NCI-H146 (cell line): ENCODE measurements at places on chromosomes 5 and 9.

DNA sequence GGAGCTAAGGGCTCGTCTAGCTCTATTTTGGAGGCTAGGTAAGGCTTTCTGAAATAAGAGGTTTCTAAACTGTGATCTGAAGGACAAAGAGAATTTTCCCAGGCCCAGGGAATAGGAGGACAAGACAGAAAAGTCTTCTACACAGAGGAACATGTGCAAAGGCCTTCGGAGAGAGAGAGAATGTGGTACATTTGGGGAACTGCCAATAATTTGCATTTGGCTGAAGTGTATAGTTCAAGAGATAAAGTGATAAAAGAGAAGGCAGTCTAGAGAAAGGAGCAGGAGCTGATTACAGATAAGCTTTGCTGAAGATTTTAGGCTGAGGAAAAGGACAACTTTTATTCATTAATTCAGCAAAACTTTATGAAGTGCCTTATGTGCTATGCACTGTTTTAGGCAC lies 214.4 kb upstream of the ELL2 start:
- DNase-seq, result no peak

DNA sequence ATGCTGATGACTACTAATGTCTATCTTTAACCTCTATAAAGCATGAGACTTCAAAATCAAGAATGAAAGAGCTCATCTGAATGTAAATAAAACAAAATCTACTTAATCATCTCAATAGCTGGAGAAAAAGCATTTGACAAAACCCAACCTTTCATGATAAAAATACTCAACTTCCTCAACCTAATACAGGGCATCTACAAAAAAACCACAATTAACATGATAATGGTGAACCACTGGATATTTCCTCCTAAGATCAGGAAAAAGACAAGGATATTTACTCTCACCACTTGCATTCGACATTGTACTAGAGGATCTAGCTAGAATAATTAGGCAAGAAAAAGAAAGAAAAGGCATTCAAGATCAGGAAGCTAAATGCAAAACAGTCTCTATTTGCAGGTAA lies 49.3 kb downstream of the FAM169A start:
- DNase-seq, result no peak

DNA sequence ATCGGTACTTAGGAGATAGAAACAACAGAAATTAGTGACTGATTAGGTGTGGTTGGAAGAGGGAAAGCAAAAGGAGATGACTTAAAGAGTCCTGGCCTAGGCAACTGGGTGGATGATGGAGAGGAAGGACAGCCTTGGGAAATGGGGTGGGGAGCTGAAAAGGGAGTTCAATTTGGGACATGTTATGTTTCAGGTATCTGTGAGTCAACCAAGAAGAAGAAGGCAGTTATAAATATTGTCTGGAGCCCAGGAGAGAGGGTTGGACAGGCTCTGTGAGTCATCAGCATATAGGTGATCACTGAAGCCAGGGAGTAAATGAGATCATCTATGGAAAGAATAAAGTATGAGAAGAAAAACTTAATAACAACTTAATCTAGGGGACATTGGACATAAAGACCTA lies 357.7 kb downstream of the NPR3 start:
- no peak for DNase-seq

DNA sequence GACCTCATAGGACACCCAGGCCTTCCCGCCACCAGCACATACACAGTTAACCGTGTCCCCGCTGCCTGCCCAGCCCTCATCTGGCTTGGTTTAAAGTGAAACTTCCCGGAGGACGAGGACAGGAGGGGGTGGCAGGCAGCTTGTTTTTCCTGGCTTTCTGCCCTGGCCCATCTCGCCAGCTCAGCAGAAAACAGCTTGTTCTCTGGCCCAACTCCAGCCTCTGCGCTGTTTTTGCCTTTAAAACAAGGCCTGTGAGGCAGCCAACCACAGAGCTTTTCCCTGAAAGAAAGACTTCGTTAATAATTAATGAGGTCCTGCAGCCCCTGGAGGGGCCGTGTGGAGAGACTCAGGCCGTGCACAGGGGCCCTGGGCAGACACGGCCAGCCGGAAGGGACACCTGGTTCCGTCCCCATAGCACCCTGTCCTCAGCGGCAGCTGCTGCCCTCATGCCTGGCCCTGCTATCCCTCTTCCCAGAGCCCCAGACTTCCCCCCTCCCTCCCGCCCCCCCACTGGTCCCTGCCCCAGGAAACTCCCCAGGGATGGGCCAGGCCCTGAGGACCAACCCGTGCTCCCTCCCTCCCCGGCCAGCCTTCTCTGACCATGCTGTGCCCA lies 108.7 kb downstream of the RXRA start:
- DNase-seq, result no peak

GRCh38 chr9:101513351-101513750 lies 20.3 kb upstream of the RNF20 start:
- no peak for DNase-seq

DNA sequence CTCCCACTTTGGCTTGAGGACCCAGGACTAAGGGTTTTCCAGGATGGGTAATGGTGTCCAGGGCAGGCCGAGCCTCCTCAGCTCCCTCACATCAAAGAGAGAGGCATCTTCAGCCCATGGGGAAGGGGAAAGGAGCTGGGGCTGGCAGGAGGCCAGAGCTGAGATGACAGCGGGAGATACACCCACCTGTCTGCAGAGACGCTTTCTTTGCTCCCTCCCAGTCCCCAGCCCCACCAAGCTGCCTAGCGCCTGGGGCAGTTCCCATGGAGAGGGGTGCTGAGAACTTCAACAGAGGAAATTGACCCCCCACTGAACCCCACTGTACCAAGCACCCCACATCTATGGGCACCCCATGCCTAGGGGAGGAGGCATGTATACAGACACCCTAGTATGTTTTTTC lies 10.6 kb downstream of the PCDH1 start:
- DNase-seq, result no peak

GRCh38 chr9:113350107-113350661 lies 843 bp downstream of the BSPRY start:
- DNase-seq, result peak; percentile 19

DNA sequence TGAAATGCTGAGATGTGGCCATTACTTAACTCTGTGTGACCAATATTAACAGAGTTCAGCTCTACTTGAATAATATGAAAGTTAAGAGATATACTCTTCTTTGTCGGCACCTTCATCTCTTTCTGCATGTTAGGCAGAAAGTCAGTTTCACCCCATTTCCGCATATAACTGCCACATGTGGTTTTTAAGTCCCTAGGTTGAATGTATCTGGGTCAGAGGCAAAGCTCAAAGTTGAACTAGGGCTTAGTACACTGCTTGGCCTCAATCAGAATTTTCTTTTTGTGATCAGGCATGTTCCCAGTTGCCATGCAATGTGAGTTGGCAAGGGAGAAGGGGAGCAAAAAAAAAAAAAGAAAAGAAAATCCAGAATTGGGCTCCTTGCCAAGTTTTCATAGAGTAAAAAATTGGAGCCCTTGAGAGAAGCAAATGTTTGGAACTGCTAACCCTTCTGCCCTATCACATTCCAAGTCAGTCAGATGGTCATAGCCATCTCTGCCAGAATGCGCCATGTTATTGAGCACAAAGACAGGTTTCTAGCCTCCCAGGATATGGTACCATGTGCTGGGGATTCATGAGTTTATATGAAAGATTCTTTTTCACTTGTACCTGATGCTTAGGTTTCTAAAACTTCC lies 251.2 kb upstream of the RORB start:
- DNase-seq, result no peak

- DNase-seq, result no peak
Observed at GRCh38 chr9:135105938-135106491, 18.5 kb downstream of the OLFM1 start.

DNA sequence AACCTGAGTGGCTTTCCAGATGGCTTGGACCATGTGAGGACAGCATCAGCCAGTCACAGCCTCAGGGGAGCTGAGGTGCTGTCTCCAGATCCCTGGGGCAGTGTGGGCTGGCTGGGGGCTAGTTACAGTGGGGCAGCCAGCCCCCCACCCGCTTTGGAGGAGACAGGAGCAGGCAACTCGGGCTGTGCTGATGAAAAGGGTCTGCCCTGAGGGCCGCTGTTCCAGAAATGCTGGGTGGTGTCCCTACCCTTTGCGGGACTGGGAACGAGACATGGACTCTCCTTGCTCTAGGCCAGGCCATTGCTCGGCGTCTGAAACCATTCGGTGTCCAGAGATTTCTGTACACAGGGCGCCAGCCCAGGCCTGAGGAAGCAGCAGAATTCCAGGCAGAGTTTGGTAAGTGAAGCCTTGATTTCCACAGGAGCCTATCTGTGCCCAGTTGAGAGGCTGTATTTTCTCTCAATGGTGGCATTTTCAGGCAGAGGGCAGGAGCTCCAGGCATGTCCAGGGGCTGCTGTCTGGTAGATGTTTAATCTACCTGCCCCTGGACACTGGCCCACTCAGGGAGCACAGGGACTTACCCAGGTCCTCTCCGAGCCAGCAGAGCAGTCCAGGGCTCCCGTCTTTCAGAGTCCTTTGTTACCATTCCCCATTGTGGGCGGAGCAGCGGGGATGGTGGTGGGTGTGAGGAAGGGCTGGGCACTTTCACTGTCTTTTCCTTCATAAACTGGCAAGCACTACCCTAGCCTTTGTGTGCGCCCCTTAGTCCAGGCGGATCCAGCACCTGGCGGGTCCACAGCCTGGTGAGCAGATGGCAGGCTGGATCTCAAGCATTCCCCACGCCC lies 7.2 kb downstream of the GRHPR start:
- DNase-seq, result no peak

DNA sequence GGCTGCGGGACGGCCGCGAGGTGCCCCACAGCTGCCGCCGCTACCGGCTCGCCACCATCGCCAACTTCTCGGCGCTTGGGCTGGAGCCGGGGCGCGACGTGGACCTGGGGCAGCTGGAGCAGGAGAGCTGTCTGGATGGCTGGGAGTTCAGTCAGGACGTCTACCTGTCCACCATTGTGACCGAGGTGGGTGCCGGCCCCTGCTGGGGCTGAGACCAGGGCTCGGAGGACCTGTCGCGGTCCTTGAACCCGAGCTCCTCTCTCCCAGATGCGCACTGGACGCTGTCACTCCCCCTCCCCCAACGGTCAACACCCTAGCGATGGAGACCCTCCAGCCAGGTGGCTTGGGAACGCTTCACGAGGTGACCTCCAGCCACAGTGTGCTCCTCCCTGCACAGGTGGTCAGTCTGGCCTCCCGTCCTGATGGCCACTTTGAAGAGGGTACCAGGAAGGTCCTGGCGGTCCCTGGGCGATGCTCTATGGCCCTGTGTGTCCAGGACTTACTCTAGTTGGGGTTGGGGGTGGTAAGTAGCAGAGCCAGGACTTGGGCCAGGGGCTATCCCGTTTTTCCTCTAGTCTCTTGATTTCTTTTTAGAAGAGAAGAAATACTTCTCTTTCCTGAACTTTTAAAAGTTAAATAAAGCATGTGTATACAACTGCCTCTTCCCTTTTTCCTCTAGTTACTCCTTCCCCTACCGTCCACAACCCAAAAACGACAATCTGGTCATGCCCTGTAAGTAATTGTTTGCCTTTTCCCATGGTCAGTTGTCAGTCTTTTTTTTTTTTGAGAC lies 866 bp downstream of the SLC22A5 start:
- no peak for DNase-seq

DNA sequence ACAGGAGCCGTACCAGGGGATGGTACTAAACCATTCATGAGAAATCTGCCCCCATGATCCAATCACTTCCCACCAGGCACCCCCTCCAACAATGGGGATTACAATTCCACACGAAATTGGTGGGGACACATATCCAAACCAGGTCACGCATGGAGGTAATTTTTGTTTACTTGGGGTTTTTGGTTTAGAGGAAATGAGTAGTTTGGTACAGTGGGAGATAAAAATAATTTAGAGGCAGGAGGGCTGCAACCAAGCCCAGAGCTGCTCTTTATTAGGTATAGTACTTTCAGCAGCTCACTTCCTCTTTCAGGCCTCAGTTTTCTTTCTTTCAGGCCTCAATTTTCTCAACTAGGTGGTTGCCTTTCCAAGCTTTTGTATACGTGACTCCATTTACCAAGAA lies 23.2 kb downstream of the PRUNE2 start:
- DNase-seq, result no peak

- DNase-seq, result no peak
Observed at GRCh38 chr9:108224716-108225115, 631.1 kb downstream of the ACTL7B start.

DNA sequence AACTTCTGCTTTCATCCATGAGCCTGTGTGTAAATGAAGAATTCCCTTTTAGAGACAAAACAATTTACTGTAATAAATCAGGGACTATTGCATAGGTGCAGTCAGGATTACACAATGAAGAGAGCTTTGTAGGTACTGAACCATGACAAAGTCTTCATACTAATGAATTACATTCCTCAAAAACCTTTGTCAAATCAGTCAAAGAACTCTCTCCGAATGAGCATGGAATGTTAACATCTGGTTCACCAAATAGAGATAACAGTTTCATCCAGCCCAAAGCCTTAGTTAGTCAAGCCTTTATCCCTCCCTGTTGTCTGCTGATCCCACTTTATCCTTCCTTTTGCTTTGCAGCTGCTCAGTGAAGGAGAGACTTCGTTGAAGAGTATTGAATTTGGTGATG lies 62.9 kb upstream of the DMRTA1 start:
- DNase-seq, result no peak

DNA sequence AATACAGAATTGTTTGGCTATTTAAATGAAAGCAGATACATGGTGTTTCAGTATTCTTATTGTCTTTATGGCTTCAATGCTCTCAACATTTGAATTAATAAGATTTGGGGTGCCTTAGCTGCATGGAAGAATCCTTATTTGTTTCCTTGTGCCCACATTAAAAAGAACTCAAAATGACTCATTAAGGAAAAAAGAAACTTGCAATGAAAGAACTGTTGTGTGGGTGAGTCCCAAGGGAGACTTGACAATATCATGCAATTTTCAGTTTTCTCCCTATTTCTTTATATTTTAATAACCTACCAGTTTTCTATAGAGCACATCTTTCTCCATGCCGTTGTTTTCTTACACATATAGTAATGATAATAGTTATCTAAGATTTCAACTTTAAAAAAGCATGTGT lies 404.0 kb downstream of the PDE4D start:
- no peak for DNase-seq

DNA sequence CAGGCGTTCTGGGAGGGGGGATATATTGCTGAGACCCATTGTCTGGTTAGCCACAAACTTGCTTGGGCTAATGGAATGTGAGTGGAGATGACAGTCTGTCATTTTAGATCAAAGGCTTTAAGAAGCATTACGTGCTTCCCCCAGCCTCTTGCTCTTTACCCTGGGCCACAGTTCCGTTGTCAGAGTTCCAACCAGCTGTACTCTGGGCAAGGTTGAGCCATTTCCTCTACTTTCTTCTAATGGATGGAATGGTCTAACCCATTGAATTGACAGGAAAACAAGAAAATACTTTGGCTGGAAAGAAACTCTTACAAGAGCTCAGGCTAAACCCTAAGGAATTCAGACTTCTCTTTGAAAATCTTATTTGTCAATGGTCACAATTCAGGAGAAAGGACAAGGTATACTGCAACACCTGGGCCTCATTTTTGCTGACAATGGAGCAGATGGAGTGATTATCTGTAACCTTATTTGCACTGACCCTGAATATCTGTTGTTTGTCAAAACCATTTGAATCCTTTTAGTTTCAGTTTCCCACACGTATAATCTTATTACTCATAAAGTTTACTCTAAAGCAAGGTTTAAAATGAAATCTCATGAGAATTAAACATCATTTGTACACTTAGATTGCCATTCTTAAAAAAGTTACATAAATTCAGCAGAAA lies 231.4 kb downstream of the PDE4D start:
- DNase-seq, result peak; percentile 77
